GM13976 (cell line): ENCODE measurements at places on chromosomes 7 and 10.
A peak's percentile ranks its signal among the peaks of the same experiment; 100 is the strongest.

DNA sequence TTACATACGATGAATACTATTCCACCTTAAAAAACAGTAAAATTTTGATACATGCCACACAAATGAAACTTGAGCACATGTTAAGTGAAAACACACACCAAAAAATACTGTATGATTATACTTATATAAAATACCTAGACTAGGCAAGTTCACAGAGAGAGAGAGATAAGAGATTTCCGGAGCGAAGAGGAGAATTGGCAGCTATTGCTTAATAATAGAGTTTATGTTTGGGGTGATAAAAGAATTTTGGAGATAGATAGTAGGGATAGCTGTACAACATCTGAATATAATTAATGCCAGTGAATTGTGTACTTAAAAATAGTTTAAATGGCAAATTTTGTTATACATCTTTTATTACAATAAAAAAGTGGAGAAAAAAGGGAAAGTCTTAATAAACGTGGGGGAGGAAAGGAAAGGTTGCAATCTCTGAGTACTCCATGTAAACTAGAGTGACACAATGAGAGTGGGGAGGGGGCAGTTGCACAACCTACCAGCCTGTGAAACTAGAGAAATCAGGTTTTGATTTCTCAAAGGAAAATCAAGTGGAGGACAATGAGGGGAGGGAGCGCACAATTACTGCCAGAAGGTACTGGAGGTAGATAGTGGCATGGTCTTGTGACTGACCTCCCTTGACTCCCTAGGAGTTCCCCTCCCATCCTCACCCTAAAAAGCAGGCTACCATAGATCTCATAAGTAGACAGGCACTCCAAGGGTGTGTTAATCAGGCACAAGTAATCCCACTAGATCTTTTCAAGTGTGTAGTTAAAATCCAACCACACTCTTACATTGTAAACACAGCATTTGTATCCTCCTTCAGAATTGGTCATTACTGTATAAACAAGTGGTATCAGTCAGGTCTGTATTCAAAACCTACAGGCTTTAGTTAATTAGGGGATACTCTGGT, 31.6 kb upstream of the ANK3 start:
- DNase-seq, result no peak

- no peak for DNase-seq
Observed at GRCh38 chr7:23117841-23118240, 12.3 kb downstream of the KLHL7 start.

- no peak for DNase-seq
Observed at GRCh38 chr10:5034588-5034987, 30.9 kb upstream of the AKR1C2 start.

DNA sequence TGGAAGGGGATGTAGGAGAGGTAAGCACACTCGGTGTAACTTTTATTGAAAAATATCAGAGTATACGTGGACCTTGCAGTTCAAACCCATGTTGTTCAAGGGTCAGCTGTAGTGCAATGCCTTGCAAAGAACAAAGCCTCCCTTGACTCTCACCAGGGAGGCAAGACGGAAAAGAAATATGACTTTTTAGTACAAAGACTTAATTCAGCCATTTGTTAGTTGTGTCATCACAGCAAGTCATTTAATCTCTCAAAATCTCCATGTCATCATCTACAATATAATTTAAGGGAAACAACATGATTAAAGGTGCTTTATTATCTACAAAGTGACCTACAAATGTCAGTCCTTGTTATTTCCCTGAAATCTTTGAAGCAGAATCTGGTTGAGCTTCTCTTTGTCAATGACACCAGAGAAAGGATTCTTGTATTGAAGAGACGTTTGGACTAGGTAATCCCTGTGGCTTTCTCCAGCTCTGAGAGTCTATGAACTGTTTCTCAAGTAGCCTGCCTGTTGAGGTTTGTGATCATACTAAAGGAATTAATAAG, 502.8 kb downstream of the REEP3 start:
- no peak for DNase-seq

- peak; percentile 11 for DNase-seq
Observed at GRCh38 chr7:26688936-26689506, 175.4 kb downstream of the SKAP2 start.
